ENCODE measurements at places on chromosomes 4 and X. TPM values are rescaled to one million over a fixed set of nuclear protein-coding genes. Genes with fewer than 3 reads are reported as not detected.

Gene ARX
- total RNA-seq, result not detected

Gene SATL1
- not detected for total RNA-seq

Gene KCND1
- 0.04 TPM for total RNA-seq

Gene MGARP
- not detected for total RNA-seq

Gene ASMT
- total RNA-seq, result not detected

GRCh38 chrX:73182502-73183114 lies 32.0 kb downstream of the NAP1L2 start:
- DNase-seq, result no peak
- no peak overlapping the region for H3K4me3 ChIP-seq
- H3K27me3 ChIP-seq, result no peaks in the 10 kb centered on the region
- H3K27ac ChIP-seq, result no peak overlapping the region
- H3K36me3 ChIP-seq, result no peaks in the 10 kb centered on the region

GRCh38 chr4:79886021-79886420 lies 187.0 kb downstream of the ANTXR2 start:
- no peak overlapping the region for H3K27ac ChIP-seq
- no peaks in the 10 kb centered on the region for H3K36me3 ChIP-seq
- no peak for DNase-seq

- H3K36me3 ChIP-seq, result no peaks in the 10 kb centered on the region
- H3K4me3 ChIP-seq, result no peak overlapping the region
- no peak for DNase-seq
- H3K27ac ChIP-seq, result no peak overlapping the region
- H3K4me1 ChIP-seq, result no peaks in the 10 kb centered on the region
Measured at GRCh38 chr4:151753056-151753455, 7.8 kb downstream of the GATB start.

DNA sequence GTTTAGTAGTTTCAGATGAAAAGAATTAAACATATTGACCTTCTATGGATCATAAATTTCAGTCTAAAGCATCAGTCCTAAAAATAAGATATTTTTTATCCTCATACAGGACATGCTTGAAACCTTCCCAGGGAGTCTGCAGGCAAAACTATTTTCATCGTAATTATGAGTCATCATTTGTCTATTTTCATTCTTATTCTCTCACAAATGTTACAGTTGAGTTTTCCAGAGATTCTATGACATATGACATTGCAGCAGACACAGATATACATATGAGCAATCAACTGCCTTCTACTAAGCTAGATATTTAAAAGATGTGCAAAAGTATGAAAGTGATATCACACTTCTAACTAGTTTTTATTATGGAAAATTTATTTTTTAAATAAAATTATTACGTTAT lies 398.0 kb downstream of the MAGEB5 start:
- H3K36me3 ChIP-seq, result no peaks in the 10 kb centered on the region
- H3K4me1 ChIP-seq, result no peaks in the 10 kb centered on the region
- no peak for DNase-seq
- H3K27me3 ChIP-seq, result no peaks in the 10 kb centered on the region
- H3K4me3 ChIP-seq, result no peak overlapping the region

DNA sequence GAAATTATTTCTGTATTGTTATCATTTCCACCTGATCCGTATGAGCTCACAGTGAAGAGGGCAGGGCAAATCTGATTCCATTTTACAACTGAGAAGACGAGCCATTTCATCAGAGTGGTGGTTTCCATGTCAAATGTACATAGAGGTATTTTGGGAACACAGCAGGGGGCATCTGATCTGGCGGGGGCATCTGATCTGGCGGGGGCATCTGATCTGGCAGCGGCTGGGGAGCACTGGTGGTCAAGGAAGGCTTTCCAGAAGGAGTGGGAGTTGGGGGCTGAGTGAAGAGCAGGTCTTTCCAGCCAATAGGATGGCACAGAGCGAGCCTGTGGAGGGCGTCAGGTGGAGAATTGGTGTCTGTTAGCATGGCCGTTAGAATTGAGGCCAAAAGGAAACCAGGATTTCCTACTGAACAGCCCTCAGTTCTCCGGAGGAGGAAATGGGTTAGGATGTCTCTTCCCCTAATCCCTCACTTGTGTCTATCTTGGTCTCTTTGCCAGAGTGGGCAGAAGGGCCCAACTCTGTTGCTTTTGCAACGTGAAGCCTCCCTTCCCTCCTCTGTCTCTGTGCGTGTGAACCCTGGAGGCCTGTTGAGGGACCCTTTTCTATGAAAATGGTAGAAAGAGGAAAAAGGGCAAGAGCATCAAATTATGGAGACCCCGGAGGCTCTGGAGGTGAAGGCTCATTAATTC lies 41.3 kb downstream of the RHOH start:
- no peaks in the 10 kb centered on the region for H3K36me3 ChIP-seq
- H3K4me3 ChIP-seq, result no peak overlapping the region
- H3K27me3 ChIP-seq, result no peaks in the 10 kb centered on the region
- no peaks in the 10 kb centered on the region for H3K4me1 ChIP-seq

DNA sequence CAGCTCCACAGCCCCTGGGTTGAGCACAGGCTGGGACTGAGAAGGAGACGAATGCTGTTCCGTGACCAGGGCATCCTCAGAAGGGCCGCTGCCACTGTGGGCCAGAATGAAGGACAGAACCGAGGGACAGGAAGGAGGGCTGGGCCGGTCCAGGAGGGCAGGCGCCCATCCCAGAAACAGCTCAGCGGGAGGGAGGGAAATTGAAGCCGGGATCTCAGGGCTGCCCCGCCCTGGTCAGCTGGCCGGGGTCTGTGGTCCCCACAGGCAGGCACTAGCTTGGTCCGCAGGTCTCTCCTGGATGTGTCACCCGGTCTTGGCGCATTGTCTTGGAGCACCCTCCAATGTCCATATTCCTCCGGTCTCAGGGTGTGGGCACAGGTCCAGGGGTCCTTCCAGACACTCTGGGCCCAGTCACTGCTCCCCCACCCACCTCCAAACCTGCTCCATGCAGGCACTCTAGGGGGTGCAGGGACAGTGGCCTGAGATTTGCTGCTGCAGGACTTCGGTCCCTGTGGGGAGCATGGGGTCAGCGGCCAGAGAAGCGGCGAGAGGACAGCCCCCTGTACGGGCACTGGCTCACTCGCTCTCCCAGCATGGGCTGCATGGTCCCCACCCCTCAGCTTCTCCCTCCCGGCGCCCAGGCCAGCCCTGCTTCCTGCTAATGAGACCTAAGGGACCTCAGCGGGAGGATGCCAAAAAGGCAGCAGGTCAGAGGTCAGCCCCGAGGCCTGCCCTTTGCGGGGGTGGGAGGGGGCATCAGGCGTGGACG lies 23.9 kb upstream of the MXD4 start:
- no peak overlapping the region for H3K4me3 ChIP-seq
- H3K4me1 ChIP-seq, result peaks cover 8% of the 10 kb centered on the region
- no peaks in the 10 kb centered on the region for H3K36me3 ChIP-seq

GRCh38 chr4:175435381-175435783 lies 376.7 kb downstream of the GPM6A start:
- no peak overlapping the region for H3K27ac ChIP-seq
- no peaks in the 10 kb centered on the region for H3K4me1 ChIP-seq
- H3K4me3 ChIP-seq, result no peak overlapping the region
- DNase-seq, result no peak
- no peaks in the 10 kb centered on the region for H3K27me3 ChIP-seq

- no peaks in the 10 kb centered on the region for H3K36me3 ChIP-seq
- no peak overlapping the region for H3K27ac ChIP-seq
- H3K27me3 ChIP-seq, result no peaks in the 10 kb centered on the region
Measured at GRCh38 chr4:150252306-150252705, 174.1 kb downstream of the DCLK2 start.

DNA sequence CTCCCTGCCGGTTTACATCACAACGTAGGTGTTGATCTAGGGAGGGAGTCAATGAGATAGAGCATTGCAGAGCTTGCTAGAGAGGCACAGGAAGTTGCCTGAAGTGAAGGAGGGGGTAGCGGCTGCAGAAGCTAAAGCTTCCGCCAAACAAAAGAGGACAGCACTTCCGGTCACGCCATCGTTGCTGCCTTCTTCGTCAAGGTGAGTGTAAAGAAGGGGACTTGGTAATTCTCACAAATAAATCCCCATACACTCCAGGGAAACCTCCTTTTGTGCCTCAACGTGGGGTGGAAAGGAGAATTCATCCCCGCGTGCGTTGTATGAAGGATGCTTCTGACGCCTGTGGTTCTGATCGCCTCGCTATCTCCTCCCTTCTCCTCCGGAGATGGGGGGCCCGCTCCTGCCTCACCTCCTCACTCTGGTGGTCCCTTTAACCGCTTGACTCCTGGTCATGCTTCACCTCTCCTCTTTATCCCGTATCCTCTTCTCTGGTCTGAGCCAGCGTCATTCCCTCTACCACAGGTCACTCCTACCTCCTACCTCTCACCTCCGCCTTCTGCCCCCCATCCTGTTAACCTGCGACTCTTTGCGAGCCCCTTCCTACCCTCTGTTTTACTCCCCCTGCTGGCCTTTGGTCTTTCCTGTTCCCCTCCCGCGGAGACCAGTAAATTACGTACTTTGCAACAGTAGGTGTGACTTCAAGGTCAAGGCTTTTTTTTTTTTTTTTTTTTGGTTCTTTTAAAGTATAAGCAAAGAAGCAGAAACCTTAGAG lies 59.9 kb downstream of the GSPT2 start:
- DNase-seq, result no peak
- H3K4me3 ChIP-seq, result peak overlapping the region; percentile 53
- peaks cover 8% of the 10 kb centered on the region for H3K4me1 ChIP-seq
- H3K27ac ChIP-seq, result no peak overlapping the region

DNA sequence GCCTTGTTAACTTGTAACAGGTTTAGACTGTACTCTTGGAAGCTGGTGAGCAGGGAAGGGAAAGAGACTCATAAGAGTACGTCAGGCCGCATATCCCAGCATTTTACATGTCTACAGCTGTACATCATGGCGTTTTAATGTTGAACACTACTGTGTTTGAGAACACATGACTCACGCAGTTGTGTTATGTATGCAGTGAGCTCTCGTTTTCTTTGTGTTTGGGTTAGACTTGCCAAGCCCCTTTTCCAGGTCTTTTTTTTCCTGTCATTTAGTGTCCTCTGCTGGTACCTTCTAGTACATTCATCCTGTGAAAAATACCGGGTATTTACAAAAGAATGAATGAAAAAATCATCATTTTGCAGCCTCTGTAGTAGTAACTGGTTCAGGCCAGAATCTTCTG lies 35.3 kb downstream of the SMS start:
- H3K27me3 ChIP-seq, result no peaks in the 10 kb centered on the region
- H3K36me3 ChIP-seq, result peaks cover 30% of the 10 kb centered on the region
- no peaks in the 10 kb centered on the region for H3K4me1 ChIP-seq
- no peak overlapping the region for H3K4me3 ChIP-seq
- DNase-seq, result no peak
- H3K27ac ChIP-seq, result no peak overlapping the region

DNA sequence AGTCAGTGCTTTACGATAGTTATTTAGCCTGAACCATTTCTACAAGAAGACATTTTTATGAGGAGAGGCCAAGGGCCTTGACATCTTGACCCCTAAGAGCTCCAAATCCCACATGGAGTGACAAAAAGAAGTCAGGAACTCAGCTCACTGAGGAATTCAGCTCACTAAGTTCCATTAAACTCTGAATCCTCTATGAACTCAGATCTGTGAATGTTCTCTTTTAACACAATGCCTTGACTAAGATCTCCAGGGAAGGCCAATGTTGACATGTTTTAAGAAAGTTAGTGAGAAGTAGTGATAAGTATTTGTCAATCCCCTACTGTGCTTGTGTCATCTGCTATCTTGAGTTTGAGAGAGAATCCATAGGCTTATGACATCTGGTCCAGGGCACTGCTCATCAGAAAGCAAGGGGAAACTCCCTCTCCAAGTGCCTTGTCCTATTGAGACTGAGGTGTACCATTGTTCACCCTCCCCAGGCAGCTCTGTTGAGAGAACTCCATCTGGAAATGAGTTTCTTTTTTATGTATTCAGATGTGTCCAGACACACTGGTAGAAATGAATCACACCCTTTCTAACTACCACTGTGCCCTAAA lies 68.7 kb upstream of the PCDH19 start:
- H3K4me3 ChIP-seq, result no peak overlapping the region
- H3K36me3 ChIP-seq, result no peaks in the 10 kb centered on the region
- DNase-seq, result no peak

- no peak overlapping the region for H3K4me3 ChIP-seq
- H3K36me3 ChIP-seq, result no peaks in the 10 kb centered on the region
- H3K27me3 ChIP-seq, result no peaks in the 10 kb centered on the region
- no peaks in the 10 kb centered on the region for H3K4me1 ChIP-seq
- DNase-seq, result no peak
Measured at GRCh38 chrX:2965965-2966364, 36.8 kb upstream of the ARSD start.

DNA sequence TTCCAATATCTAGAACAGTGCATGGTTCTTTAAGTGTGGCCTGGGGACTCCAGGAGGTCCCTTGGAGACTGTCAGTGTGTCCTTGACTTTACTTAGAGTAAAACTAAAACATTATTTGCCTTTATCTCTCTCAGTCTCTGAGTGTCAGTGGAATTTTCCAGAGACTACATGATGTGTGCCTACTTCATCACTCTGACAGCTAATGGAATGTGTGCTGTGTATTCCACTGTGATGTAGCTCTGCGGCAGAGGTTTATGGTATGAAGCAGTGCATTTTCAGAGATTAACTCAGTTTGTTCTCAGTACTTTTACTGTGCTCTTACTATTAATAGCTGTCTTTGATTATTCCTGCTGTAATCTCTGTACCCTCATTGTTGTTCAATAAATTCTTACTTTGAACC lies 85.6 kb downstream of the MANBA start:
- H3K36me3 ChIP-seq, result no peaks in the 10 kb centered on the region
- no peaks in the 10 kb centered on the region for H3K4me1 ChIP-seq
- H3K27me3 ChIP-seq, result no peaks in the 10 kb centered on the region

DNA sequence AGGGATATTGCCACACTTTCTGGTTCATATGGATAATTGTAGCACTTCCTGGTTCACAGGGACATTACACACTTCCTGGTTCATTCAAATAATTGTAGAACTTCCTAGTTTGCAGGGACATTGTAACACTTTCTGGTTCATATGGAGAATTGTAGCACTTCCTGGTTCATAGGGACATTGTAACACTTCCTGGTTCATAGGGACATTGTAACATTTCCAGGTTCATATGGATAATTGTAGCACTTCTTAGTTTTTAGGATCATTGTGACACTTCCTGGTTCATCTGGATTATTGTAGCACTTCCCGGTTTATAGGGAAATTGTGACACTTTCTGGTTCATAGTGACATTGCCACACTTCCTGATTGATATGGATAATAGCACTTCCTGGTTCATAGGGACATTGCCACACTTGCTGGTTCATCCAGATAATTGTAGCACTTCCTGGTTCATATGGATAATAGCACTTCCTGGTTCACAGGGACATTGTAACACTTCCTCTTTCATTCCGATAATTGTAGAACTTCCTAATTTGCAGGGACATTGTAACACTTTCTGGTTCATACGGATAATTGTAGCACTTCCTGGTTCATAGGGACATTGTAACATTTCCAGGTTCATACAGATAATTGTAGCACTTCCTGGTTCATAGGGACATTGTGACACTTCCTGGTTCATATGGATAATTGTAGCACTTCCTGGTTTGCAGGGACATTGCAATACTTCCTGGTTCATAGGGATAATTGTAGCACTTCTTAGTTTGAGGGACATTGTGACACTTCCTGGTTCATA lies 59.2 kb upstream of the CD99 start:
- H3K4me3 ChIP-seq, result no peak overlapping the region
- no peaks in the 10 kb centered on the region for H3K27me3 ChIP-seq
- DNase-seq, result no peak
- H3K36me3 ChIP-seq, result peaks cover 35% of the 10 kb centered on the region
